ENCODE measurements at places on chromosomes 13 and 19.

DNA sequence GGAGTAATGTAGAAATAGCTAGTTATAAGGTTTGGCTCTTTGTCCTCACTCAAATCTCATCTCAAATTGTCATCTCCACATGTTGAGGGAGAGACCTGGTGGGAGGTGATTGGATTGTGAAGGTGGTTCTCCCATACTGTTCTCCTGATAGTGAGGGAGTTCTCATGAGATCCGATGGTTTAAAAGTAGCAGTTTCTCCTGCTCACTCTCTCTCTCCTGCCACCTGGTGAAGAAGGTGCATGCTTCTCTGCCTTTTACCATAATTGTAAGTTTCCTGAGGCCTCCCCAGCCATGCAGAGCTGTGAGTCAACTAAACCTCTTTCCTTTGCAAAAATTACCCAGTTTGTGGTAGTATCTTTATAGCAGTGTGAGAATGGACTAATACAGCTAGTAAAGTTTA is 849.4 kb downstream of the DACH1 start:
- DNase-seq: no peak

DNA sequence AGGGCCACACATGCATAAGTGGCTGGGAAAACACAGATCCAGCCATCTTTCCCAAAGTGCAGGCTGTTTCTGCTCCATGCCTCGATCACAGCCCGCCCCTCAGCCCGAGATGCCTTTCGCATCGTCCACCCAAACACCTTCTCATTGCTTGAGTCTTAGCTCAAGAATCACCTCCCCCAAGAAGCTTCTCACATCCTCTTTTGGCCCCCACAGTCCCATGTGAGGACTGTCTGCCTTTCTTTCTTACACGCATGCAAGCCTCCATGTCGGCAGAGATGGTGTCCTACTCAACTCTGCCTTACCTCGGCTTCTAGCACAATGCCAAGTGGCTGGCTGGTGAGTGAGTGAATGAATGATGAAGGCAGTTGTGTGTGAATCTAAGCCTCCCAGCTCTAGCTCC is 18.1 kb upstream of the GSX1 start:
- DNase-seq: no peak

DNA sequence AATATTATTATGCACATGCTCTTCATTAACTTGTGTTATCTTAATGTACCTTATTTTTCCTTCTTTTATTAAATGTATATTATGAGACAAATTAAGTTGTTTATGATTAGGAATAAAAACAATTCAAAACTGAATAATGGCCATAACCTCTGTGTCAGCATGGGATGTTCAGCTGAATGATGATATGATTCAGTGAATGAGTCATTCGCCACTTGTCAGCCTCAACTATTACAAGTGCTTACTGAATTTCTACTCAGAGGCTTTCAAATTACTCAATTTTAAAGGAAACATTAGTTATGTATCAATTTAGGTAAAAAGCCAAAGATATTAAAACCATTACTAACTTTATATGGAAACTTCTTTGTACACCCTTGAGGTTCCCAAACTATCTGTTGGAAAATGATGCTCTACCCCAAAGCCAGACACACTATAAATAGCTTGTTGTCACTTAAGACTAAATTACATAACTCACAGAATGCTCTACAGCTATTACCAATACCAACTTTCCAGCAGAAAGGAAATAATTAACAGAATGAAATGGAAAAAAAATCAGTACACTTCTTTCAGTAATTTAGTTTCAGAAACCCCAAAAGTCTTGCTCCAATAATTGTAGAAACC is 14.4 kb downstream of the LIG4 start:
- no peak for DNase-seq

DNA sequence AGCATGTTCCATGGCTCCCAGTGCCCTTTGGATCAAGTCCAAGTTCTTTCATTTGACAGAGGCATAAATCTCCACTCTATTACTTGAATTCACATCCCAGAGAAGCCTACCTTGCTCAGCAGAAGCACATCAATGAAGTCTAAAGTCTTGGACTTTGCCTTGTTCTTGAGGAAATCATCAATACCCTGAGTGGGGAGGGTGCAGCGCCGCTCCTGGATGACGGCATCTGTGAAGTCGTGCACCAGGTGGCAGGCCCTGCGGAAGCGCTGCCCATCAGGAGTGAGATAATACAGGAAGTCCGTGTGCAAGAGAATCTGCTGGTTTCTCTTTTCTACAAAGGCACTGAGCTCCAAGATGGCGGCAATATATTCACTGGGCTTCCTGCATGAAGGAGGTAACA is 10.6 kb downstream of the CYP4F11 start:
- DNase-seq: no peak

DNA sequence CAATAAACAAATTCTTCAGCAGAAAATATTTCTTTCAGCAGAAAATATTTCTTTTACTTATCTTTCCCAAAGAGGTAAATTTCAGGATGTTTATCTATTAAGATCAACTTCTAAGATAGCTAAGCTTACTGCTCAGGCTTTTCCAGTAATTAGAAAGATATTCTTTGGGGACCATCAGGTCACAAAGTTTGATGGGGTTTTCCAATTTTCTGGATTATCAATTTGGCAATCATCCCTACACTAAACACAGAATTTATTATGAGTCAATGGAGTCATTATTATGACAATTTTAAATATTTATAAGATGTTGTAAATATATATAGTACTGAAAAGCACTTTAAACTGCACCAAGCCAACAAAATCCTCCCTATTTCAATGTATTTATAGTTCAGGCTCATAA is 137.6 kb downstream of the AKAP11 start:
- DNase-seq: no peak

- no peak for DNase-seq
Observed at GRCh38 chr19:30540761-30541160, 168.6 kb downstream of the ZNF536 start.

GRCh38 chr19:11902228-11902627 is 14.6 kb downstream of the ZNF69 start:
- no peak for DNase-seq

GRCh38 chr19:32418155-32418554 is 12.6 kb downstream of the DPY19L3 start:
- DNase-seq: no peak

DNA sequence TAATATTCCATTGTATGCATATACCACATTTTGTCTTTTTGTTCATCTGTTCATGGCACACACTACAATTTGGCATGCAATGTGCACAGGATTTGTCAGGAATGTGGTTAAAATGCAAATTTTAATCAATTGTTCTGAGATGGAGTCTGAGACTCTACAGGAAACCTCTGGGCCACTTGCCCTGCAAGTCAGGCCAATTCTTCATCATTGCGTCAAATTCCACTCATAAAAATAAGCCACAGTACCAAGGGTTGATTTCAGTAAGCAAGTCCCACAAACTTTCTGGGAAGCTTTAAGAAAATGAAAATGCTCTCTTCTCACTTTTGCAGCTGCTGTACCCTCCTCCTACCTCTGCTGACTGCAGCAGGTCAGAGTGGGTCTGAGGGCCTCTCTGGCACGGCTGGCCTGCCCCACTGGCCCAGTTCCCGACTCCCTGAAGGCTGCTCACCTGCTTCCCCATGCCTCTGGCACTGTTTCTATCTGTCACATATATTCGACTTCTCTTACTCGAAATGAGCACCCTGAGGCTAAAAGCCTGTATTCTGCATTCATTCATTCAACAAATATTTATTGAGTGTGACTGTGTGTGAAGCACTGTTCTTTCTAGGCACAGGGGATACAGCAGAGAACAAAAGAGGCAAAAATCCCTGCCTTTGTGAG is 83.8 kb upstream of the WASF3 start:
- DNase-seq: no peak

DNA sequence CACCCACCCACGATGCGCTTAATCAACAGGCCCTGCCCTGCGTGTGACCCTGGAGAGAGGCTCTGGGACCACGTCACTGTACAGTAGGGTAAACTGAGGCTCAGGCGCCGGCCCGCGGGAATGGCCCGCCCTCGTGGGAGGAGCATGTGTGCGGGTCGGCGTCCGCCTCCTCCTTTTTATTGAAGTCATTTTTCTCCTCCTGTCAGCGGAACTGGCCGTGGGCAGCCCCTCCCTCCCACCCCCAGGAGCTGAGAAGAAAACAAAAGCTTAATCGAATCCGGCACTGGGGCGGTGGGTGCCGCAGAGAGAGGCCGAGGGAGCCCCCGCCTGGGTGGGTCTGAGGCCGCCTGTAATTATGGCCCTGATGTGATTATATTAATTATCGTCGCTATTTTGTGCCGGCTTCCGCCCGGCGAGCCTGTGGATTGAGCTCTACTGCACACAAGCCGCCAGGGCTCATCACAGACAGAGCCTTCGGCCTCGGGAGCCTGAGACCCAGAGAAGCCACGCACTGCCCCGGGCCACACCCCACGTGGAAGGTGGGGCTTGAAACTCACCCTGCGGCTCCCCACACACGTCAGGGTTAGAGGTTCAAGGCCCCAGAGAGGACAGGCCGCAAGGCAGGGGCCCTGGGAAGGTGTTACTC is 7.0 kb downstream of the C2CD4C start:
- no peak for DNase-seq

DNA sequence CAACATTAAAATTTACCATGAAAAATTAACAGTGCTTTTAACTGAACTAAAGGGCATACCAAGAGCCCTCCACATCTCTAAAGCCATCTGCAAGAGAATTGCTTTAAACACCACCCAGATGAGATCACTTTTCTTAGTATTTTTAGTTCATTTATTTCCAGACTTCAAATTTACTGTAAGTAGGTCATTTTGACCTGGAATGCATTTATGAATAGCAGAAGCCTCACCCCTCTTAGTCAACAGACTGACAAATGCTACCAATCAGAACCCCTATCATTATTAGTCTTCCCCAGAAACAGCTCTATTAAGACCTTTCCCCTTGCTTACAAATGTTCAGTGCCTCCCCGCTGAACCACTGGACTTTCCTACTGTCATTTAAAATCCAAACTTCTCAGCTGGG is 27.3 kb downstream of the RUBCNL start:
- no peak for DNase-seq
